ENCODE measurements at places on chromosomes 1 and 21.

GRCh38 chr1:147545133-147545532 is 3.8 kb downstream of the BCL9 start:
- peak; percentile 81 for DNase-seq

- peak; percentile 75 for DNase-seq
Observed at GRCh38 chr1:43367026-43367903, 546 bp downstream of the ELOVL1 start.

GRCh38 chr21:9763306-9763705 is 758.1 kb upstream of the TPTE start:
- DNase-seq = no peak

DNA sequence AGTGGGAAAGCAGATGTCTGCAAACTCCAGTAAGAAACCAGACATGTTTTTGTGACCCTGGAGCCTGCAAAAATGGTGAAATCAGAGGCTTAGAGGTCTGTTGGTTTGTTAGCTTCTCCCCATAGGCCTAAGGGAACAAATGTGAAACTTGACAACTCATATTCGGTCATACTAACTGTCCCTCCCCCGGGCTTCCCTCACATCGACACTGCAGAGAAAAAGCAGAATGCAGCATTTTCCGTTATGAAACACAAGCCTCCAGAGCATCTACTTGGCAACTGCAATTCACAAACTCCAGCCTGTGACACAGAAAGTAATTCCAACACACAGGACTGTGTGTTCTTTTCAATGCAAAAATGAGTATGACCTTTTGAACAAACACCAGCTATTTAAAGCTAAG is 3.7 kb downstream of the KCNA2 start:
- peak; percentile 13 for DNase-seq

GRCh38 chr1:15090373-15090772 is 63.2 kb upstream of the TMEM51 start:
- no peak for DNase-seq

DNA sequence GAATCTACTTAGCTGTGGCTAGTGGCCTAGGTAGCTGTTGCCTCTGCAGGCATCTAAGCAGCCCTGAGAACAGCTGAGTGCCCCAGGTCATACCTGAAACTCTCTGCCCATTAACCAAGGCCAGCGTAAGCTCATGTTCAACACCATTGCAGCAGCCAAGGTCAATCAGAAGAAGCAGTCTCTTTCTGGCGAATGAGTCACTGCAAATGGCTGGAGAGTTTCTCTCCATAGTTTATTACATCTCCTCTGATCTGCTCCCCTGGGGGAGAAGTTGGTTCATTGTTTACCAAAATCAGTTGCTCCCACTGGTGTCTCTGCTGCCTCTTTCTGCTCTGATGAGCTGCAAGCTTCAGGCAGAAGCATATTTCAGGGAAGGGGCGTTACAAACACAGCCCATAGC is 6.9 kb upstream of the BCL9 start:
- no peak for DNase-seq

GRCh38 chr1:53968125-53968513 is 22.0 kb downstream of the LRRC42 start:
- DNase-seq = no peak

- DNase-seq = no peak
Observed at GRCh38 chr1:5596651-5597050, 395.6 kb downstream of the NPHP4 start.

- DNase-seq = no peak
Observed at GRCh38 chr21:32253215-32253641, 25.6 kb downstream of the MIS18A start.

DNA sequence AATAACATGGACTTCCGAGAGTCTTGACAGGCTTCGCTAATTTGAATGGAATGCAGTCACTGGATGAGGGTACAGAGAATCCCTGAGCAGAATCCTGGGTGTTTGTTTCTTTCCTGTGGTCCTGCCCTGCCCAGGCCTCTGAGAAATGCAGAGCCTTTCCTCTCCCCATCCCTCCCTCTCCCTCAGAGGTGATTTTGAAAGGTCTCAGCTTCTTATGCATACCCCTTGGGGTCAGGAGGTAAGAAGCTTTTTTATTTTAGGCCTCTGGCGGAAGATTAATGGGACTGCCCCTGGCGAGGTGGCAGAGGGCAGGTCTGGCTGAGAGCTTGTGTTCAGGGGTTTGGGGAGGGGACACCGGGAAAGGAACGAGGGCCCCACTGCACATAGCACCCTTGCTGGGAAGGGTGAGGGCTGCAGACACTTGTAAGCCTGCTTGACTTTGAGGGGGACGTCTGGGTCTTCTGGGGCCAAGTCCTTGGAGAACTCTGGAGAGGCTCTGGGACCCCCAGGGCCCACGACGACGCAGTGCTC is 116.5 kb upstream of the SLC45A1 start:
- DNase-seq = no peak

GRCh38 chr1:189644970-189645369 is 832.7 kb downstream of the BRINP3 start:
- DNase-seq = no peak

DNA sequence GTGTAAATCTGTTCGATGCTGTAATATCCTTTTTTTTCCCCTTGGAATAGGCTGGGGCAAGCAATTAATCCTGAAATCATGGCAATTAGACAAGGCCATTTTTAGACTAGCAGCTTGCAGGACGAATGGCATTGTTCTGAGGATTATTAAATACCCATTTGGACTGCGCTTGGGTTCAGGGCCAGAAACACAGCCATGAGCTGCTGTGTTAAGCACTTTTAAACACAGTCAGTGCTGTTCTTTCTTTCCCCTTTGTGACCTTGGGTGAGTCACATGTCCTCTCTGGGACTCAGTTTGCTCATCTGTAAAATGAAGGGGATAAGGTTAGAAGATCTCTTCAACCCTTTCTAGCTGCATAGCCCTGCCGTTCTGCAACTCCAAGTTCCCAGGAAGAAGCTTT is 58.6 kb upstream of the C8B start:
- no peak for DNase-seq

DNA sequence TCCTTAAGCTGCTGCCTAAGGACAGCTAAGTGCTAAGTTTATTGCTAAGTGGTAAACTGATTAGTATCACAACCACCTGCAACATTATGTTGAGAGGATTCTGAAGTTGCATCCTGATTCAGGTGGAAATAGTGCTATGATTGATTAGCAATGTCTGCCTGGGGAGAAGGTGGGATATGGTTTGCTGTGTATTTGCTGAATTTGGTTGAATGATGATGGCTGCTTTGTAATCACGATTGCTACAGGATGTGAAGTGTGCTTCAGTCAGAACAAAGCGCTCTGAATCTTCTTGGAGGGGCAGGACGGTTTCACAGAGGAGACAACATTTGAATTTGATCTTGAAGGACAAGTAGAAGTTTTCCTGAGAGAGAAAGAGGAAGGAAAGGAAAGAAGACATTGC is 226.0 kb downstream of the ST6GALNAC3 start:
- no peak for DNase-seq

DNA sequence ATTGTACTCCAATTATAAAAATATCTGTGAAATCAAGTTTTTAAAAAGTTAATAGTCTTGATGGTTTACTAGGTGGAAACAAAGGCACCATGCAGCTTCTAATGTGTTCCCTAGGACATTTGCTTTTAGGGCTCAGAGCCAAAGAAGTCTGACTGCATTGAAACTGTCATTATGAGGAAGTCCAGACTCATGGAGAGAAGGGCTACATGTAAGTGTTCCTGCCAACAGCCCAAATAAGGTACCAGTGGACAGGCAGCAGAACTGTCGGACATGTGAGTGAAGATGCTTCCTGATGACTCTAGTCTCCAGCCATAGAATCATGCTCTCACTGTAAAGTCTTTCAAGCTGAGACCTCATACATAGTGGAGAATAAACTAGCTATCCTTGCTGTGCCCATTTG is 287.6 kb downstream of the AKT3 start:
- no peak for DNase-seq

DNA sequence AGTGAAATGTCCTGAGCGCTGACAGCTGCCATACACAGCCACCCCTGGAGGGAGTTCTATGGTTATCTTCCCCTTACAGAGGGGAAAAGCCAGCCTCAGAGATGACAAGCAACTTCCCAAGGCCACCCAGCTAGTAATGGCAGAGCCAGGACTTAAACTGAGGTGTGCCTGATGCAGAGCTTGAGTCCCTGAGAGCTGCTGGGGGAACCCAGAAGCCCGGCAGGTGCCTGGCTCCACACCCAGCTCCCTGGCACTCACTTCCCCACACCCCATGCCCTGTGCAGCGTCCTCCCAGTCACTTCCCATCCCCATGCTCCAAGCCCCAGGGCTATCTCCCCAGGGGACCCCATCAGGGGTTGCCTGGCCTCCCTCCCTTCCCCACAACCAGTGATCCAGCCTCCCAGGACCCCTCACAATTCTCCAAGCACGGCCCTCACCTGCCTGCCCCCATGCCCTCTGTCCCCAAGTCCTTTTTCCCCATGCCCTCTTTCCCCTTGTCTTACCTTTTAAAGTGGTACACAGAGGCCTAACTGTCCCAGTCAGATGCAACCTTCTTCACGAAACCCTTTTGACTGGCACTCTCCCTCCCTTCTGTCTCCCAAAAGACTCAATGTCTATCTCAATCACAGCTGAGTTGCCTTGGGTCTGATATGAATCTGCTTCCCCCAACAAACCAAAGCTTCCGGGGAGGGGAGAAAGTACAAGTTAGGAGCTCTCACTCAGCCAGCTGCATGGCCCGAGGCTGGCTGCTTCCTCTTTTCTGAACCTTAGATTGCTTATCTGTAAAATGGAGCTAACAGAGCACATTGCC is 39.8 kb upstream of the LRP8 start:
- DNase-seq = peak; percentile 46

GRCh38 chr1:14265495-14265894 is 333.0 kb upstream of the KAZN start:
- DNase-seq = no peak

- no peak for DNase-seq
Observed at GRCh38 chr1:11874258-11874562, 15.5 kb upstream of the NPPB start.

- no peak for DNase-seq
Observed at GRCh38 chr1:46614604-46614984, 2.0 kb downstream of the MOB3C start.

DNA sequence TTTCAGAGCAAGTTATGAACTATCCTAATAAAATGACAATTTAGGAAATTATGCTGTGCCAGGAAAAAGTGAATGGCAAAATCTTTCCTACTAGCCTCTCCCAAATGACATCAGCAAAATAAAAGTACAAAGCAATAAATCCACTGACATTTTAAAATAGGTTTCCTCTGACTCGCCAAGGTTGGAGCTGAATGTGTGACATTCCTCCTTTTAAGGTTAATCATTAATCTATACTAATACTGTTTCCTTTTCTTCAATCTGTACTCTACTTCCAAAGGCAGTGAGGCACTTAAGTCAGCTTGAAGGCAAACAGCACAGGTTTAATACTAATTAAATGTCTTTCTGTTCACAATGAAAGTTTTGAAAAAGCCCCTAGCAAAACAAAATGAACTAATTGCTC is 15.7 kb downstream of the RNF19B start:
- DNase-seq = no peak

DNA sequence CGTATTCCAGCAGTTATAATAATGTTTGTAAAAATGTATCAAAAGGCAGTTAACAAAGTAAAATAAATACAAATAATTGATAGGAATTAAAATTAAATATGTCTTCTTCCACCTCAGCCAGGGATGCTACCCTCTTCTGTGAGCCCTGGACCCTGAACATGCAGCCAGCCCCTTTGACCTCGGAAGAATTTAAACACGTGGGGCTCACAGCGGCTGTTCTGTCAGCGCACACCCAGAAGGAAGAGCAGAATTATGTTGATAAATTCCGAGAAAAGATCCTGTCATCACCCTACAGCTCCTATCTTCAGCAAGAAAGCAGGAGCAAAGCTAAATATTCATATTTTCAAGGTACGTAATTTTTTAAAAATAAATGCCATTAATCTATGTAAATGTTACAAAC is 26.5 kb downstream of the UTS2 start:
- no peak for DNase-seq

DNA sequence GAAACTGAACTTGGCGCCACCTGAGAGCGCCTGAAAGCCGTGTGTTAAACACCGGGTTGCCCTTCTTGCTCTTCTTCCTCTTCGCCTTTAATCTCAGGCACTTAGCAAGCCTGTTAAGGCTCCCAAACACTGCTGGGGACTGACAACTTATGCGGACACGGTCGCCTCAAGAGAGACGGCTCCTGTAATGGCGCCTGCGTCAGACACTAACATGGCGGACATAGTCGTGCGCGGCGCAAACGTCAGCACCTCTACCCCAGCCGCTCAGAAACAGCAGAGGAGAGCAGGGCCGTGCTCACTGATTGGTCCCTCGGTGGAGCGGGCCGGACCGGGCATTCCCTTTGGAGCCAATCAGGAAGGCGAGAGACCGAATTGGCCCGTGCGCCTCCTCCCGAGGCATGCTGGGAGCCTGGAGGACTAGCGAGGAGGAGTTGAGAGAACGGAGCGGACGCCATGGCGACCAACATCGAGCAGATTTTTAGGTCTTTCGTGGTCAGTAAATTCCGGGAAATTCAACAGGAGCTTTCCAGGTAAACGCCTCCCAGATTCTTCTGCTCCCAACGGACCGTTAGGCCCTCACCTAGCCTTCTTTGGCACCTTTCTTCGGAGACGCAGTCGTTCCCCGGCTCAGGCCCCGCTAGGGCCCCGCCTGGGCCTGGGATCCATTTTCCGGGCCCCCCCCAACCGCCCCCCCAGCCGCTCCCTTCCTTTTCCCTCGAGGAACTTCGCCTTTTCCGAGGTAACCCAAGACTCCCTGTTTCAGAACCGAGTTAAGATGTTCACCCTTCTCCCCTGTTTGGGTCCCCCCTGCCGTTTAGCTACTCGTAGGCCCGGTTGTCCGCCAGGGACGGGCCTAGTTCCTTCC is at the start of gene SON:
TSS of gene SON (plus strand) at position 399 of the 865 bp plus-strand sequence. CDS start at position 454, 55 bp downstream.
- peak; percentile 95 for DNase-seq

- peak; percentile 35 for DNase-seq
Observed at GRCh38 chr1:184755226-184756065, 788 bp upstream of the EDEM3 start.

DNA sequence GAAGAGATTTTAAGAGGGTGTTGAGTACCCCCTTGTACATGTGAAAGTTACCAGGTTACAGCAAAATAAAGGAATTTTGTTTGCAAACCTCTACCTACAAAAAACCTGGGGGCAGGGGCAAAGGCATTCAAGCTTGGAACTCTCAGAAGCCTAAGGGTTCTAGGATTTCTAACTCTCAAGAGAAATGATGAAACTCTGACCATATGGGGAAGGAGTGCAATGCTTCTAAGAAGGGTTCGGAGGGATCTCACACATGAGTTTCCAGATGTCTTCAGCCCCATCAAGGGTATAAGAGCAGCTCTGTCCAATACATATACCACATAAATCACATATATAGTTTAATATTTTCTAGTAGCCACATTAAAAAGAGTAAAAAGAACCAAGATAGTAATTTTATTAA is 7.3 kb upstream of the FCGR2A start:
- no peak for DNase-seq

GRCh38 chr1:181685211-181685610 is 201.9 kb downstream of the CACNA1E start:
- DNase-seq = no peak

- DNase-seq = no peak
Observed at GRCh38 chr1:242813490-242814091, 289.1 kb upstream of the PLD5 start.

GRCh38 chr1:19229229-19229628 is 19.2 kb upstream of the UBR4 start:
- no peak for DNase-seq
